Psoas muscle (tissue), 8 donors: ENCODE measurements at places on chromosomes 1 and 21. TPM values are rescaled to one million over a fixed set of nuclear protein-coding genes. Genes with fewer than 3 reads are reported as not detected.

GRCh38 chr1:17570228-17570627, 30.7 kb downstream of the ARHGEF10L start:
- no peak for DNase-seq

GRCh38 chr1:229563701-229564100, 5.2 kb upstream of the ABCB10 start:
- DNase-seq = no peak

The C8A gene
- not detected for polyA plus RNA-seq

The DHX9 gene
- 31.8 TPM for polyA plus RNA-seq

The TRIM58 gene
- 0.04 TPM for polyA plus RNA-seq

- no peak for DNase-seq
Measured at GRCh38 chr1:226888816-226889215, 18.4 kb downstream of the PSEN2 start.

DNA sequence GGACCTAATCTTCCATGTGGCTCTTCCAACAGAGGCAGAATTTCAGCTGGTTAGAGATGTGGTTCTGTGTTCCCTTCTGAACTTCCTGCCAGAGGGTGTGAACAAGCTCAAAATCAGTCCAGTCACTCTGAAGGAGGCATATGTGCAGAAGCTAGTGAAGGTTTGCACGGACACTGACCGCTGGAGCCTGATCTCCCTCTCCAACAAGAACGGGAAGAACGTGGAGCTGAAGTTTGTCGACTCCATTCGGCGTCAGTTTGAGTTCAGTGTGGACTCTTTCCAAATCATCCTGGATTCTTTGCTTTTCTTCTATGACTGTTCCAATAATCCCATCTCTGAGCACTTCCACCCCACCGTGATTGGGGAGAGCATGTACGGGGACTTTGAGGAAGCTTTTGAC, 17.3 kb downstream of the TENT5C start:
- DNase-seq = no peak

DNA sequence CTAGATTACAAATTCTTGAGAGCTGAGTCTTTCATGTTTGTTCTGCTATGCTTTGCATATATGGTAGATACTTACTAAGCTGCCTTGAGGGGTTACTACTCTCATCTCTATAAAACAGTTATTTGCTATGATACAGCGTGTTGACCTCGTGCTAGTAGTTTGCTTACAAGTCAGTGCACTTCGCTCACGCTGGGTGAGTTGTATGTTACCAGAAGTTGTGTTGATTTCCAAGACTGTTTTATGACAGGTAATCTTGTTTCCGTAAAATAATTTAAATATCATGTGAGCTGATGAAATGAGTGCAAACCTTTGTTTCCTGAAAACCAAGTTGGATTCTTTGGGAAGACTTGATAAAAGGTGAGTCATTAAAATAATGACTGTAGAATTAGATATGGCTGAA, 7.3 kb downstream of the MRPS6 start:
- no peak for DNase-seq

DNA sequence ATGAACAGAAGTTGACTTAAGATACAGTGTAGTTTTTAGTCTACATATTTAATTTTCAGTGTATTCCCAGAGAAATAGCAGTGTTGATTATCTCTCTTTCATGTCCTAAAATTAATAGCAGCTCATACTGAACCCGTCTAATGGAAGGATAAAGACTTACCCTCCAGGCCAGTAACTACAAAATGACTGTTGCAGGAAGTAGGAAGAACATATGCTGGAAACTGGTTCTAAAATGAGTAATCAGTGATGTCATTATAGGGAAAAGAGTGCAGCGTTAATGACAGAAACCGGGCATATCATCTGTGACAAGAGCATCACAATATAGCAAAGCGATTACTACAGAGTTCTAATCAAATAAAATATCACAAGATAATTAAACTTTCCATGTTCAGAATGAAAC, 385.5 kb downstream of the SMYD3 start:
- no peak for DNase-seq

The SPRR3 gene
- polyA plus RNA-seq = 0.82 TPM

DNA sequence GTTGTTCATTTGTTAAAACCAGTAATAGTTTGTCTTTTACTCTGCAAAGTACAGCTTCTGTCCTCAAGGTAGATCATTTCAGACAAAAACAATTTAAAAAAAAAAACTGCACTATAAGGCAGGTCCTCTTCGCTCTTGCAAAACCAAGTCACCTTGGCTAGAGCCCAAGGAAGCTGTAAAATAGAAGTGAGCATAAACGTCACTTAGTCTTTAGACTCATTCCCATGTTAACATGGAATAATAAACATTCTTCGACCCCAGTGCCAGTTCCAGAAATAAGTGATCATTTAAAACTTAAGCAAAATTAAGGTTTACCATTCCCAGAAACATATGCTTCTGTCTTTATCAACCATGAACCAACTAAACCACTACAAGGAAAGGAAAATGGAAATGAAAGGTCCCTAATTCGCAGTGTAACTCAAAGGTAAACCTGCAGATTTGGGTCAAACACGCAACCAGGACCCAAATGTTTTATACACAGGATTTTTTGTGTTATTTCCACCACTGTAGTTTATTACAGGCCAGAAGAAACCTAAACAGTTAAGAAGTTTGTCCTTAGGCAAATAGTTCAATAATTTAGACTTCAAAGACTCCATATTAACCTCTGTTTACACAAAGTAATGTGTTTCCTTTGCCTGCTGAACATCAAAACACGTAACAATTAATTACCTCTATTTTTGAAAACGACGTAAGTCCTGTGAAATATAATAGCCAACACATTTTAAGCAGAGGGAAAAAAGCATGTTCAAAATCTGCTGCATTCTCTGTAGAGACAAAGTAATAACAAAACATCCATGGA, 54.6 kb downstream of the TGFBR3 start:
- DNase-seq = no peak

GRCh38 chr1:153336650-153337049, 12.0 kb downstream of the PGLYRP4 start:
- DNase-seq = no peak

The GJA4 gene
- 13.0 TPM for polyA plus RNA-seq

DNA sequence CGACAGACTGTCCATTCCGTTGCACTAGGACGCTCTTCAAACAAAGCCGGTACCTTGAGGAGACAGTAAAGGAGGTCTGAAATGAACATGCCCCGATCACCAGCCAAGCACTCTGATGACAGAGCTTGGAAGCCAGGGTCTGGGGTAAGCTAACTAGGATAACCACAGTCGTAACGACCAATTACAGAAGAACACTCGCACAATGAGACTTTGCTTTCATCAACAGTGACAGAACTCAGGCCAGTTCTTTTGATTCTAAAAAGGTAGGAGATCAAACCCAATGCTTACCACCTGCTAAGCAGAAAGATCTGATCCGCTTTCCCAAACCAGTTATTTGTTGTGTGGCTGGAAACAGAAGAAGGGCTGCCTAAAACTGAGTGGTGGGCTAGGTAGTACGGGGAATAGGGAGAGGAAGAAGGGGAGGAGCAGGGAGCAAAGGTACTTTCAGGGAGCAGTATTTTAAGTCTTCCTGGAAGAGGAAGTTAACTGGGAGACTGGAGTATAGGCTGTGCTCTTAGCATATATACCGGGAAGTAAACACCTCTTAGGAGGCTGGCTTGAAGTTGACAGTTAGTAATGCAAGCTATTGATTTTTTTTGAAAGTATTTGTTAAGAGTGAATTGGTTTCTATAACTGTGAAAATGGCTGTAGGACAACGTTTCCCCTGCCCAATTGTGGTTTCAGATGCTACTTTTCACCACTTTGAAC, 38.4 kb downstream of the UCK2 start:
- DNase-seq = no peak

The UBASH3A gene
- polyA plus RNA-seq = not detected

The FCGR3A gene
- 2.1 TPM for polyA plus RNA-seq

GRCh38 chr1:119448127-119448511, 33.2 kb downstream of the HSD3B2 start:
- DNase-seq = no peak

The HUNK gene
- polyA plus RNA-seq = 0.03 TPM
